ENCODE measurements at places on chromosomes 11 and 22. TPM values are rescaled to one million over a fixed set of nuclear protein-coding genes. Genes with fewer than 3 reads are reported as not detected.

DNA sequence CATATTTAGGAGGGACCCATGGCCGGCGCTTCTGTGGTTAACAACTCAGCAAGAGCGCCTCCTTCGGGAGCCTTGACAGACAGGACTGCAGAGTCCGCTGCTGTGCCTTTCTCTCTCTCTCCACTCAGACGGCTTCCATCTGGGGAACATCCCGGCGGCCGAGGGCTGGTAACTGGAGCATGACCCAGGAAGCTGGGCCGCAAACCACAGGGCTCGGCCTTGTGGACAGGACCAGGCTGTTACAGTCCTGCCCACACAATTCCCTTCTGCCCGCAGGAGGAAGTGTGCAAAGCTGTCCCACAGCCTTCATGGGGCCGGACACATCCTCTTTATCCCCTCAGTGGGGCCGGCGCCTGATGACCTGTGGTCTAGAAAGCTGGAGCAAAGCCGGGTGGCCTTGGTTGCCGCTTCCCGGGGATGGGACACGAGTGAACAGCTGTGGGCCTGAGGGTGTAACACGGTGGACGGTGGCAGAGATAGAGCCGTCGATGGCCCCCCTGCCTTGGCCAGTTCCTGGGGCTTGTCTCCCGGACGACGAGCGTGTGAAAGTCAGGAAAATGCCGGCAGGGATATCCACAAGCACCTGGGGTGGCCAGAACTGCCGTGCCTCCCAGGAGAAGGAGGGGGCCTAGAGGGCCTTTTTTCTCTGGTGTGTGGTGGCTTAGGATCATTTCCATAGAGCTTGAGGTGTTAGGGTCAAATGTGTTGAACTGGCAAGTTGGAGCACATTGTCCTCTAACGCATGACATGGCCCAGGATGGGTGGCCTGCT, 50.1 kb downstream of the FBLN1 start:
- H3K27ac ChIP-seq, result no peak overlapping the region
- H3K4me3 ChIP-seq, result no peak overlapping the region
- peak; percentile 42 for DNase-seq

GRCh38 chr22:36257948-36258670, 5.2 kb downstream of the APOL1 start:
- peak; percentile 18 for DNase-seq
- H3K4me1 ChIP-seq, result no peaks in the 10 kb centered on the region
- H3K36me3 ChIP-seq, result no peaks in the 10 kb centered on the region
- H3K27ac ChIP-seq, result no peak overlapping the region
- H3K4me3 ChIP-seq, result no peak overlapping the region

DNA sequence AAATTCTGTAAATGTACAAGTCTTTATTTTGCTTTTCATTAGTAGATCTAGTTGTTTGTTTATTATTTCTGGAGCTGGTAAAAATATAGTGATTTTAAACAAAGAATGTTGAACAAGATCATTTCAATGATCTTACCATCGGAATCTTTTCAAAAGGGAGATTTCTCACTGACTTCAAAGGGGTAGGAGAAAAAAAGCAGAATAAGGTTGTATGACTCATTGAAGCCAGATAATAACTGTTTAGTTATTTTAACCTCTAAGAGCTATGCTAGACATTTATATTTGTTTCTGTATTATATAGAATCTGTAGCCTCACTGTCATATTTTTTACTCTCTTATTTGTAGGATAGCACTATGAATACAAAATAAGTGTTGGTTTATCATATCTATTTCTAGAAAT, 8.1 kb upstream of the PDE3B start:
- DNase-seq, result no peak
- no peaks in the 10 kb centered on the region for H3K4me1 ChIP-seq
- H3K27ac ChIP-seq, result no peak overlapping the region
- no peak overlapping the region for H3K4me3 ChIP-seq
- H3K36me3 ChIP-seq, result peaks cover 10% of the 10 kb centered on the region

RFPL3 gene
- total RNA-seq, result not detected

GRCh38 chr11:8286886-8287285, 23.2 kb upstream of the LMO1 start:
- no peak overlapping the region for H3K4me3 ChIP-seq
- H3K27me3 ChIP-seq, result no peaks in the 10 kb centered on the region
- no peaks in the 10 kb centered on the region for H3K36me3 ChIP-seq
- H3K27ac ChIP-seq, result no peak overlapping the region
- peak; percentile 9 for DNase-seq

DNA sequence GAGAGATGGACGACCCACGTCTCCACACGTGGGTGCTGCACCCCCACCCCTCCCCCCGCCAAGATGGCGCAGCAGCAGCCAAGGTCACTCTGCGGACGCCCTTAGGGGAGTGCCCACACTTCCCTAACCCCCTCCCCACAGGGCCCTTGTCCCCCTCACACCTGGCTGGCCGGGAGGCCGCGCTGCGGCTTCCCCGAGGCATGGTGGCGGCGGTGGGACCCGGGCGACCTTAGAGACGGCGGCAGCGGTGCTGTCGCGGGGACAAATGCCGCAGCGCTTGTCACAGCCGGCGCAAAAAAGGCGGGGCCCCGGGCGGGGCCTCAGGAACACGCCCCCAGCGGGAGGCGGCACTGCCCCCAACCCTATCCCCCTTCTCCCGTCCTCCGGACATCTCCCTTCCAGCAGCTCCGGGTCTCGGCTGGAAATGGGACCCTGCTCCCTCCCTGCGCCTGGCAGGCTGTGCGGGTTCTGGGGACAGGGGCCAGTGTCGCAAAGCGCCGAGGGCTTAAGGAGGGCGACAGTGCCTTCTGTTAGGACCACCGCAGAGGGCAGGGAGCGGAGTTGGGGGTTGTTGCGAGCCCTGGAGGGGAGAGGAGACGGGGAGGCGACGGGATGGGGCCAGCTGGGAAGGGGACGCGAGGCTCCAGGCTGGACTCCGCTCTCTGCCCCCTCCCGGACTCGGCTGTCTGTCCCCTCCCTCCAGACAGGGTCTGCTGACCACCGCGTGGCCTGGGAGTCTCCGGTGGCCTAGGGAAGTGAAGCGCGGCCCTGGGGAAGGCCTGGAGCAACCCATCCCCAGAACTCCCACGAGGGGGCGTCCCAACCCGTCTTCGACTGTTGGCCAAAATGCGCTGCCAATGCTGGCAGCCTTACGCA, at the start of gene CHCHD10:
CHCHD10 (minus strand) TSS at position 300 of the 876 bp plus-strand sequence; CDS start at position 202, 98 bp downstream.
- no peaks in the 10 kb centered on the region for H3K4me1 ChIP-seq
- H3K27ac ChIP-seq, result no peak within 1 kb of the TSS
- H3K27me3 ChIP-seq, result peaks cover 6% of the 10 kb centered on the region
- peak; percentile 86 for DNase-seq

- peaks cover 8% of the 10 kb centered on the region for H3K36me3 ChIP-seq
- DNase-seq, result no peak
- peaks cover 4% of the 10 kb centered on the region for H3K4me1 ChIP-seq
- no peak overlapping the region for H3K27ac ChIP-seq
Observed at GRCh38 chr22:19419464-19420178, 11.9 kb downstream of the HIRA start.

DNA sequence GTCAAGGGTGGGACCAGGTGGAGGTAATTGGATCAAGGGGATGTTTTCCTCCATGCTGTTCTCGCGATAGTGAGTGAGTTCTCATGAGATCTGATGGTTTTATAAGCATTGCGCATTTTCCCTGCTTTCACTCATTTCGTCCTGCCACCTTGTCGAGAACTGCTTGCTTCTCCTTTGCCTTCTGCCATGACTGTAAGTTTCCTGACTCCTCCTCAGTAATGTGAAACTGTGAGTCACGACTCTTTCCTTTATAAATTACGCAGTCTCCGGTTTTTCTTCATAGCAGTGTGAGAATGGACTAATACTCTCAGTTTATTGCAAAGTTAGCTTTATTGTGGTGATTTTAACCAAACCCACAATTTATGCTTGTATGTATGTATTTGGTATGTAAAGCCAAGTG, 878.5 kb upstream of the ANO3 start:
- DNase-seq, result no peak
- no peaks in the 10 kb centered on the region for H3K36me3 ChIP-seq
- no peak overlapping the region for H3K4me3 ChIP-seq
- no peak overlapping the region for H3K27ac ChIP-seq
- H3K27me3 ChIP-seq, result no peaks in the 10 kb centered on the region

HBD gene
- total RNA-seq, result not detected

DNAJC24 gene
- 15.7 TPM for total RNA-seq

- H3K27me3 ChIP-seq, result no peaks in the 10 kb centered on the region
- H3K27ac ChIP-seq, result no peak overlapping the region
- H3K36me3 ChIP-seq, result peaks cover 7% of the 10 kb centered on the region
Observed at GRCh38 chr11:70088735-70089250, 10.7 kb downstream of the ANO1 start.

DNA sequence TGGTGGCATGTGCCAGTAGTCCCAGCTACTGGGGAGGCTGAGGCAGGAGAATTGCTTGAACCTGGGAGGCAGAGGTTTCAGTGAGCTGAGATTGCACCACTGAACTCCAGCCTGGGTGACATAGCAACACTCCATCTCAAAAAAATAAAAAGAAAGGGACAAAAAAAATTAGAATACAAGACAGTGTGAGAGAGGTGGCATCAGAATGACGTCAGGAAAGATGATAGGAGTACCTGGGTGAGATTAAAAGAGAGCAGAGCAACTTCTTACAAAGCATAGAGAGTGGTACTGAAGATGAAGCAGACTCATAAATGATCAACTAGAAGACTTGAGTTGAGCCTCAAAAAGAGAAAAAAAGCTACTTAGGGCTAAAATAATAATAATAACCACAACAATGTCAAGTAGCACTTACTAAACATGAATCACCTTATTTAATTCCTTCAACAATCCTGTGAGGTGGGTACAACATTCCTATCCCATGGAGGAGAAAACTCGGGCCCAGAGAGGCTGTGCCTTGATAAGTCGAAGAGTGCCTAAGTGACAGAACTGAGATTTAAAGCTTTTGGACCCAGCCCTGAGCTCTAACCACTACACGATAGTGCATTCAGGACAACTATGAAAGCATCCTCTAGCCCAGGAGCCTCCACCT, 5.2 kb upstream of the SLN start:
- no peaks in the 10 kb centered on the region for H3K36me3 ChIP-seq
- no peak overlapping the region for H3K27ac ChIP-seq
- no peak overlapping the region for H3K4me3 ChIP-seq

DNA sequence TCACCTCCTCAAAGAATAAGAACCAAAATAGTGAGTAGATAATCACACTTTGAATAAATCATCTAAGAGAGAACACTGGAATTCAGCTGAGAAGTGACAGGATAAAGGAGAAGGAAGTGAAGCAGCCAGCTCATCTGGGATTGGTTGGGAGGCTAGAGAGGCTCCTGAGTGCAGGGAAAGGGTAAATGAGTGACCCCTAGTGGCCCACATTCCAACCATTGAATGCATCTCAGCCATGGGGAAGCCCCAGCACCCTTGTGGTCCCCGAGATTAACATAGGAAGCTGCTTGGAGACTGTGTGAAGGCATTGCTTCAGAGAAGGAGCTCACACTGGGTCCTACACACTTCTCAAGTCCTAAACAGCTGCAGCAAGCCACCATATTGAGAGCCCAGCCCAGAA, 82.3 kb downstream of the JRKL start:
- no peak overlapping the region for H3K4me3 ChIP-seq
- no peaks in the 10 kb centered on the region for H3K27me3 ChIP-seq
- no peak overlapping the region for H3K27ac ChIP-seq
- no peaks in the 10 kb centered on the region for H3K4me1 ChIP-seq
- no peak for DNase-seq

FOLR2 gene
- total RNA-seq, result not detected

THRSP gene
- total RNA-seq, result not detected

DNA sequence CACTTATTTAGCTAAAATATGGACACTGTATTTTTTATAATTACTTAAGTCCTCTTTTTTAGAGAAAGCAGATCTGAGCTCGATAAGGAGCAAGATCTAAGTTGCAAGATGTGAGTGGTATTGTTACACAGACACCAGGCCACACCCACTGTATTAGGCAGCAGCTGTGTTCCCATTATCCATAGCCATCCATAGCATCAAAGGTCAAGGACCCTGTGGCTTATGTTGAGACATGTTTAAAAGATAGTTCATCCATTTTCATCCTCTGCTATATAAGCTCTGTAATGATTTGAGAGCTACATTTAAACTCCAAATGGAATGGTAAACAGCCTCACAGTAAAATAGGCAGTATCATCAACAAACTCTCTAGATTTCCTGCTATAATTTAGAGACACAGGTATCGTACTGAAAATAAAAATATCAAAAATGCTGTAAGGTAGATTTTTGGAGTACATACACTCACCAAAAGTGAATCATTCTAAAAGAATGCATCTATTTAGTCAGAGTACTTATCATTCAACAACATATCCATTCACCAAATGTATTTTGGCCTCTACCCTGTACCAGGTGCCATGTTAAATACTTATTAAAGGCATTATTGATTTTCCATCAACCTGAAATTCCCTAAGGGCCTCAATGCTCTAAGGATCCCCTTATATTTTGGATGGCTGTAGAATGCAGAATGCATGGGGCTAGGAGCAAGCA, 574.0 kb downstream of the LRRC4C start:
- no peak overlapping the region for H3K27ac ChIP-seq
- no peaks in the 10 kb centered on the region for H3K27me3 ChIP-seq
- H3K4me3 ChIP-seq, result no peak overlapping the region
- no peaks in the 10 kb centered on the region for H3K36me3 ChIP-seq

GRCh38 chr11:13972944-13973343, 10.4 kb downstream of the SPON1 start:
- no peaks in the 10 kb centered on the region for H3K27me3 ChIP-seq
- DNase-seq, result no peak
- H3K27ac ChIP-seq, result no peak overlapping the region
- H3K4me3 ChIP-seq, result no peak overlapping the region
- no peaks in the 10 kb centered on the region for H3K36me3 ChIP-seq

- no peaks in the 10 kb centered on the region for H3K4me1 ChIP-seq
- no peaks in the 10 kb centered on the region for H3K27me3 ChIP-seq
- DNase-seq, result no peak
- H3K36me3 ChIP-seq, result no peaks in the 10 kb centered on the region
- H3K4me3 ChIP-seq, result no peak within 1 kb of the TSS
- H3K27ac ChIP-seq, result no peak within 1 kb of the TSS
Observed at GRCh38 chr11:123943738-123944137, at the start of gene OR6T1. OR6T1 (minus strand) TSS chr11:123943838; CDS start chr11:123943838, 0 bp downstream.

DNA sequence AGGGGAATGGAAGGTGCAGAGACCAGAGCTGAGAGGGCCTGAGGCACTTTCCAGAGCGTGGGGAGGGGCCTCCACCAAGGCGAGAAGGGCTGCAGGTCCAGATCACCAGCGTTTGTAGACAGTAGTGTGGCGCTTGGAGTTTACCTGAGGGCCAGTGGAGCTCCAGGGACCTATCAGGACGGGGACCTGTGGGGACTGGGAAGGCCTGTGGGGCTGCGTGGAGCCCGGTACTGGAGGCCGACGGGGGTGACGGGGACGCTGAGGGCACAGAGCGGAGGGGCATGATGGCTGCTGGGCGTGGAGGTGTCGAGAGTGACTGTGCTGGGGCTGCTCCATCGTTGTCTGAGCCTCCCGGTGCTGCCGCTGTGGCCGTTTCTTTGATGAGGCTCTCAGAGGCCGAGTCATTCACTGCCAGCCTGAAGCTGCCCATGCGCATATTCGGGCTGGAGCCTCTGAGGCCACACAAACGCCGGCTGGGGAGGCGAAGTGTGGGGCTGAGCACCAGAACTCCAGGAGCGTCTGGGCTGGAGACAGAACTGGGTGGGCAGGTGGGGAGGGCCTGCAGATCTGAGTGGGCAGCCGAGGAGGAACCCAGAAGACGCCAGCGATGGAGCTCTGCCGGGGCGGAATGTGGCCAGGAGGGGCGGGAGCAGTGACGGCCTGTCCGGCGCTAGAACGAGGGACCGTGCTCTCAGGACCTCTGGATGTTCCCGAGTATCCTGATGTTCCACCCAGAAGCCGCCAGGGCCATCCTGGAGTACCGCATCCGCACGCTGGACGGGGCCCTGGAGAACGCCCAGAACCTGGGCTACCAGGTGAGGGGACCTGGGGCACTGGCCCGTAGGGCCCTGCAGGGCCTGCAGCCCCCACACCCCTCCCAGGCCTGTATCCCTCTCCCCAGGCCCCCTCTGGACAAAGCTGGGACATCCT, 2.6 kb downstream of the PGGHG start:
- peak overlapping the region; percentile 61 for H3K4me3 ChIP-seq
- no peak for DNase-seq
- H3K36me3 ChIP-seq, result peaks cover 23% of the 10 kb centered on the region
- H3K27me3 ChIP-seq, result peaks cover 7% of the 10 kb centered on the region
- H3K4me1 ChIP-seq, result no peaks in the 10 kb centered on the region

Measured in H9 (cell line).